ENCODE measurements at places on chromosomes 7 and 10.

- DNase-seq: no peak
Observed at GRCh38 chr10:97532935-97533671, 34.4 kb downstream of the UBTD1 start.

- no peak for DNase-seq
Observed at GRCh38 chr7:13257661-13258060, 570.2 kb downstream of the ARL4A start.

GRCh38 chr7:158461824-158462223 is 125.8 kb downstream of the PTPRN2 start:
- no peak for DNase-seq

- DNase-seq: peak; percentile 63
Observed at GRCh38 chr7:15557186-15557585, 4.6 kb downstream of the AGMO start.

GRCh38 chr10:117391436-117392205 is 16.4 kb upstream of the PDZD8 start:
- DNase-seq: no peak

DNA sequence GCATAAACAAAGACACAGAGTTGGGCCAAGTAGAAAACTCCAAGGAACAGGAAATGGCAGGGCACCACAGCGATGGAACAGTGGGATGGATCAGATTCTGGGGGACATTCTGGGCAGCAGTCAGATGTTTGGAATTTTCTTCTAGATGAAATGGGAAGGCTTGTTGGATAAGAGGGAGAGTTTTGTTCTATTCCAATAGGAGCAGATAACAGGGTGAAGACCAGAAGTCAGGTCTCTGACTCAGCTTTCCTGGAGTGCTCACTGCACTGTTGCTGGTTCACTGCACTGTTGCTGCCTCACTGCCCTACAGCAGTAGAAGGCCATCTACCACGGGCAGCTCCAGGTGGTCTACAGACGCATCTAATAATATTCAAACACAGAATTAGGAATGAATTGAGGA is 135.6 kb downstream of the ATE1 start:
- DNase-seq: no peak

DNA sequence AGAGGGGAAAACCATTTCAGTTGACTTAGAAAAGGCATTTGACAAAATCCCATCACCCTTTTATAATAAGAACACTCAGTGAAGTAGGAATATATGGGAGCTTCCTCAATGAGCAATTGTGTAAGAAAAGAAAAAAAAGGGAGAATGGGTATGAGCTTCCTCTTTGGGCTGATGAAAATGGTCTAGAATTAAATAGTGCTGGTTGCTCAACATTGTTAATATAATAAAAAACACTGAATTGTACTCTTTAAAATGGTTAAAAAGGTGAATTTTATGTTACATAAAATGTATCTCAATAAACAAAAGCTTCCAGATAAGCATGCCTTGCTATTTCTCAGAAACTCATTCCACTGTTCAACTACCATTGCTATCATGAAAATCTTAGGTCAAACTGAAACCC is 40.6 kb downstream of the LRRC17 start:
- DNase-seq: no peak

DNA sequence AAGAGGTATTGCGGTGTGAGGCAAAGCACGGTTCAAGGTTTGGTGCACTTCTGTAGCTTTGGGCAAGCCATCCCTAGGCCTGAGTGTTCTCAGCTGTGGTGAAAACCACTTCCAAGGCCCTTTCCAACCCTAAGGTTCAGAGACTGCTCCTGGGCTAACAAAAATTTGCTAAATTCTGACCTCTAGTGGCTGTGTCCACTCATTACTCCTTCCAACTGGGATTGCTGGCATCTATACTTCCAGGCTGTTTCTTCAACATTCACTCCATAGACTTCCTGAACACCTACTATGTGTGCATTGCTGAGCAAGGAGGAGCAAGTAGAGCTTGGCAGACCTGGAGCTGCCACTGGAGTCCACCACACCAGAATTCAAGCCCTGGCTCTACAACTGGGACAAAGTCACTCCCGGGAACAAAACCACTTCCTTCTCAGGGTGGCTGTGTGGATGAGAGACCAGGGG is 29.3 kb upstream of the SH3PXD2A start:
- peak; percentile 4 for DNase-seq

DNA sequence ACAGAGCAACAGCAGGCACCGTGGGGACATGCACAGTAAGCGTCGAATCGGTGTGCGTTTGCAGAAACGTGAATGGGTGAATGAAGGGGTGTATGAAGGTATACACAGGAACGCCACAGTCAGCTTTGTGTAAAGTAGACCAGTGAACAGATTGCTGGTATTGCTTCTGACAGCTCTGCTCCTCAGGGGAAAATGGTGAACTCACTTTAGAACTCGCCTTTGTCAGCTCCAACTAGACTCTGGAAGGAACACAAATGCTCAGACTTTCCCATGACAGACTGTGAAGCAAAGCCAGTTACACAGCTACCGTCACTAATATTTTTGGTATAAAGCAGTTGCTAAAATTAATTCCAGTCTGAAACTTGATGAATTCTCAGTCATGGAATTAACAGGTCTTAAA is 78.9 kb downstream of the CUX1 start:
- no peak for DNase-seq

DNA sequence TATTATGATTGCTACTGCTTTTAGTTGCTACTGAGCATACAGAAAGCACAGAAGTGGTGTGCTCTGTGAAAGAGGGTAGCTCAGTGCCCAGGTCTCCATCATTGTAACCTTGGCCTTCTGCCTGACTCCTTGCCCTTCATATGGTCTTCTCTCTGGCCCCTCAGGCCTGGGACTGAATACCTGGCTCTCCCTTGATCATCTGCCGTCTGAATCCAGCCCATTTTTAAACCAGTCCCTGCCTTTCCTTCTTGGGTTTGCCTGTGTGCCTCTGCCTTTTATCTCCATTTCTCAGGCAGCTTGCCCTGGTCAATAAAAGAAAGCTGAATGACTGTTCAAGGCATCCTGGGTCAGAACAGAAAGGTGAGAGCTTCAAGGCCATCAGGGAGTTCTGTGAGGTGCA is 109.1 kb upstream of the ZNF438 start:
- DNase-seq: no peak

DNA sequence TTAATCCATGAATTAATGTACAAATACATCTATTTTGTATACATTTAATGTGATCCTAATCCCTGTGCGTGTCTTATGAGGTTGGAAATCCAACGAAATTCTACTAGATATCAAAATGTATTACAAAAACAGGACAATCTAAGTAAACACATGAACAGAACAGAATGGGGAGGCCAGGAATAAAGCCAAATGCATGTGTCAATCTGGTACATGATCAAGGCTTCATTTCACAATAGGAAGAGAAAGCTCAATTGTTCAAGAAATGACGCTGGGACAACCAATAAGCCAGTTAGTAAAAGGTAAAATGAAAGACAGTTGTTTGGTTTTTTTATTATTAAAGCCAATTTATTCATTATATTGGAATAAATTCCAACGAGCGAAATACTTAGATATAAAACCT is 83.0 kb downstream of the COL13A1 start:
- no peak for DNase-seq
